EL (cell line): ENCODE measurements at places on chromosomes 6 and 20.

- DNase-seq = no peak
These were observed 195.1 kb downstream of the PRKN start for GRCh38 chr6:162532283-162533008.

- DNase-seq = no peak
These were observed 9.6 kb downstream of the LEMD2 start for GRCh38 chr6:33779290-33779689.

- DNase-seq = peak; percentile 37
These were observed 79.0 kb downstream of the PSMG4 start for GRCh38 chr6:3337521-3338350.

GRCh38 chr6:34235307-34236130, 1.2 kb upstream of the HMGA1 start:
- DNase-seq = peak; percentile 93

DNA sequence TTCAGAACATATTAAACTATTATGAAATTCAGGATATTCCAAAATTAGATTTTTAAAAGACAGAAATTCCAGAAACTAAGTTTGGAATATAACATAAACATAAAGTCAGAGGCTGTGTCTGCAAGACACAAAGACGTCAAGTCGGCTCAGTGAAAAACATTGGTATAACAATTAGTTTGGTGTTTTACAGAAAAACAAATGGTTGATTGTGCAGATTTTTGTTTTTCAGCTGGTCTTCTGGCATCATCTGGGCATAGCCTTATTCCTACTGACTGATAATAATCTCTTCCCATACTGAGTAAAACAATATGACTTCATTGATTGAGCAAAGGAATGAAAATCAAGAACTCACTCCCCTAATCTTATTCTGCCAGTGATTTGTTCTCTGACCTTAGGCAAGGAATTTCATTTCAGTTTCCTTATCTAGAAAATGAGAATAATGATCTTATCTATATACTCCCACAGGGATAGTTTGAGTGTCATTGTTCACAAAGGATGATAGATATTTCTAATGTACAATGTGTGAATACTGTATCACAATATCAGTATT, 84.3 kb downstream of the FRK start:
- DNase-seq = no peak
